ENCODE measurements at places on chromosomes 11 and 22.

GRCh38 chr11:109033627-109034338 is 368.9 kb downstream of the DDX10 start:
- no peak for DNase-seq

DNA sequence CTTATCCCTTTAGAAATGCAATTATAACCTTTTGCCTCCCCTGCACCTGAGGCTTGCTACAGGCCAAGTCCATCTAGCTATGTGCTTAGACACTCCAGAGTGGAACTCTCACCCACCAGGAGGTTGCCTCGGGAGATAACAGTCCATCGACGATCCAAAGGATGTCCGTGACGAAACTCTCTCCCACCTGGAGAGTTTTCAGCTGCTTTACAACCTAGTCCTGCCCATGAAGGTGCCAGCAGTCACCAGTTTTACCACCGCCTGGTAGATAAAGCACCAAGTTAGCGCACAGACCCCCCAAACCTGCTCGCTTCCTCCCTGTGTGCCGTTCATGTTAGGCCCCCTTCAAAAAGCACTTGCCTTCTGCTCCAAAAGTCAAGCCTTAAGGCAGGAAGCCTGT is 53.1 kb upstream of the SHISAL1 start:
- DNase-seq: no peak

- no peak for DNase-seq
Observed at GRCh38 chr11:120096369-120097191, 41.3 kb downstream of the TRIM29 start.

DNA sequence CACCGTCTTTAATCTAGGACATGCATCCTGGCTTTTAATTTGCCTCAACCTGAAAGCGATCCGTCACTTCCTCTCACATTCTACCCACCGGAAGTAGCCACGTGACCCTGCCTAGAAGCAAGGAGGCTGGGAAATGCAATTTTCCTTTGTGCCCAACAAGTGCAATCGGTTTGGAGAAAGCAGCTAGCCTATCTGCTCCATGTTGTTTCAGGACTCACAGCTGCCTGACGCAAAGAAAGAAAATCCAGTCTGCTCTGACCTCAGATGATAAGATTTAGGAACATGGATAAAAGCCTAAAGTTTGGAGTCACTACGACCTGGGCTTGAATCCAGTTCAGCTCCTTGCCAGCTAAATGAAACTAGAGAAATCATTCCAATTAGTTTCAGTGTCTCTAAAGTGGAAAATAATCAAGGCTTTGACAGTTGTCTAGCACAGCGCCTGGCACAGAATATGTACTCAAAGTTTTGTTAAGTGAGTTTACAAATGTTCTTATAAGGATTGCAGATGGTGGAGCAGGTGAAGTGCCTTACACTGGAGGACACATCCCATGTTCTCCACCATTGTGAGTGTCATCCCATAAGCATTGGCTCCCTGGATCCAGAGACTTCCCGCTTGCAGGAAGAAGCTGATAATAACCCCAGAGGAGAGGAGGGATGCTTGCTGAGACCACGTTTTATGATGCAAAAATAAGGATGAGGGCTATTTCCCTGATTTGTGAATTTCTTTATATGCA is 553.7 kb downstream of the MN1 start:
- DNase-seq: no peak

GRCh38 chr22:44363980-44364750 is 51.4 kb upstream of the SHISAL1 start:
- no peak for DNase-seq

- no peak for DNase-seq
Observed at GRCh38 chr22:42901790-42902508, 44.9 kb upstream of the ARFGAP3 start.

DNA sequence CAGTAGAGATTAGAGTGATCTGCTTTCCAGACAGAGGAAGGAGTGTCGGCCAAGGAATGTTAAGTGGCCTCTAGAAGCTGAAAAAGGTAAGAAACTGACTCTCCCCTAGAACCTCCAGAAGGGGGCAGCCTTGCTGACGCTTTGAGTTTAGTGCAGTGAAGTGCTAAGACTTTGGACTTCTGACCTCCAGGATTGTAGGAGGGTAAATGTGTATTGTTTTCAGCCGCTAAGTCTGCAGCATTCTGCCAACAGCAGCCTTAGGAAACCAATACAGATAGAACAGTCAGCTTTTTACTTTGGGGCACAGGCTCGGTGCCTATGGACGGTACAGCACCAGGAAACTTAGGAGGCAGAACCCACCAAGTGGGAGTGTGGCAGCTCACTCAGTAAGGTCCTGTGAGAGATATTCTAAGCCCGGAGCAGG is 3.6 kb upstream of the TBC1D22A start:
- DNase-seq: no peak

GRCh38 chr11:134913391-134913790 is 501.3 kb upstream of the B3GAT1 start:
- no peak for DNase-seq

GRCh38 chr11:2513441-2513840 is 68.6 kb downstream of the KCNQ1 start:
- no peak for DNase-seq

GRCh38 chr11:71169313-71169712 is 83.1 kb downstream of the SHANK2 start:
- DNase-seq: no peak

DNA sequence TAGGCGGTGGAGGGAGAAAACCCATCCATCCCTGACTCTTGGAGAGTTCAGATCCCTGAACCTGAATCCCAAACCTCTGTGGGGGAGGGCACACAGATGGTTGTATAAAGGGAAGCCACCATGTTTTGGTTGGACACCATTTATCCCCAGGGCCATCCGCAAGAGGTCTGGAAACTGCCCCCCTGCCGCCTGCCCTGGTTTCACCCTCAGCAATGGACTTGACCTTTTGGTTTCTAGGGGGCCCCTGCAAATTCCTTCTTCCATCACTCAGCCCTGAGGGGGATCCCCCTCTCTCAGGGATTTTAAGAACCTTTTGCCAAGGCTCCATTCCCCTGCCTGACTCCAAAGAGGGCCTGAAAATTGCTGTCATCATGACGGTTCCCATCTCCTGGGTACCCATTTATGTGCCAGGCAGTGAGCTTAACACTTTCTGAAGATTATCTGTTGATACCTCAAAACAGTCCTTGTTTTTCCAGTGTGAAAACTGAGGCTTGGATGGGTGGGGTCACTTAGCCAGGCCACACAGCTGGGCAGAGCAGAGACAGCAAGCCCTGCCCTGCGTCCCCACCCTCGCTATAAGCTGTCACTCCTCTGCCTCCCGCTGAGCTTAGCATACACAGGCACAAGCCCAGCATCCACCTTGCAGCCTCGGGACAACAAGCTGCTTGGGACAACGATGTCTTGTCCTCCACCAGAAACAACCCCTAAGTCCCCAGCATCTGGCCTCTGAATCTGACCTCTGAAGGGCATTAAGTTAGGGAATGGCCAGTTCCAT is 33.2 kb upstream of the CRYBB3 start:
- DNase-seq: no peak

- no peak for DNase-seq
Observed at GRCh38 chr11:46577058-46577457, 16.8 kb downstream of the AMBRA1 start.

- no peak for DNase-seq
Observed at GRCh38 chr22:25482868-25483639, 81.4 kb upstream of the GRK3 start.

- no peak for DNase-seq
Observed at GRCh38 chr22:46113110-46113909, 37.0 kb upstream of the PPARA start.

DNA sequence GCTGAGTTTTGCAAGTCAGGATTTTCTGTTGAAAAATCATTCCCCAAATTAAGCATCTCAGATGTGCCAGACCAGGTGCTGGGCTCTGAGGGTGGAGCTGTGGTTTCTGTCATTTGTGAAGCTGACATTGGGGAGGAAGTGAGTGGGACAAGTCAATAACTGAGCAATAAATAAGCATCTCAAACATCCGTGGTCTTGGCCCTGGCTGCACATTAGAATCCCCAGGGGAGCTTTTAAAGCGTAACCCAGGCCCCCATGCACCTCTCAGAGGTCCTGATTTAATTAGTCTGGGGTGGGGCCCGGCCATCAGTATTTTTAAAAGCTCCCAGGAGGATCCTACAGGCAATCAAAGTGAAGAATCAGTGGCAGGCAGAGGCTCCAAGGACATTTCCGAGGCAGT is 420.0 kb downstream of the MN1 start:
- no peak for DNase-seq

DNA sequence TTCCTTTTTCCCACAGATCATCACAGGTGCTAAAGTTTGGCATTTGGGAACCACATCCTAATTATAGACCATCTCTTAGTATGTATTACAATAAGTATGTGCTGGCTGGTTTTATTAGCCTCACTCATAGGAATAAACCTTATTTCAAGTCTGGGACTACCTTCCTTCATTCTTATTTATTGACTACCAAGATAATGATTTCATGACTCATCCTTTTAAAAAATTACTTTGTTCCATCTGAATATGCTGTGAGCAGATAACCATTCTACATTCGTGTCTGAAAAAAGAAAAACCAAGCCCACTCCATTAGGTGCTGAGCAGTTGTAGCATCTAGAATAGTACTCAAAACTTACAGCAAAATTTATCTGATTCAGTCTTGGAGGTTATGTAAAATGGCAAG is 12.3 kb downstream of the TNRC6B start:
- no peak for DNase-seq

- no peak for DNase-seq
Observed at GRCh38 chr11:23644443-23644842, 784.2 kb upstream of the CCDC179 start.

DNA sequence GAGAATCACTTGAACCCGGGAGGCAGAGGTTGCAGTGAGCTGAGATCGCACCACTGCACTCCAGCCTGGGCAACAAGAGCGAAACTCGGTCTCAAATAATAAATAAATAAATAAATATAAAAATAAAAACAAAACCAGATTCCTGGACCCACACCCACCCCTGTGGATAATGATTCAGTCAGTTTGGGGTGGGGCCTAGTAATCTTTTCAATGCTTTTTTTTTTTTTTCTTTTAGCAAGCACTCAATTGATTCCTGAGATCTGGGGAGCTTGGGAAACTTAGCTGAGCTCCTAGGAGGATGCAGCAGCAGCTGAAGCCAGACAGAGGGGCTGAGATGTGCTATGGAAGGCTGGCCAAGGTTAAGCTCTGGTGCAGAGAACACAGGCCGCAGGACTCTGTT is 4.6 kb upstream of the PC start:
- no peak for DNase-seq

DNA sequence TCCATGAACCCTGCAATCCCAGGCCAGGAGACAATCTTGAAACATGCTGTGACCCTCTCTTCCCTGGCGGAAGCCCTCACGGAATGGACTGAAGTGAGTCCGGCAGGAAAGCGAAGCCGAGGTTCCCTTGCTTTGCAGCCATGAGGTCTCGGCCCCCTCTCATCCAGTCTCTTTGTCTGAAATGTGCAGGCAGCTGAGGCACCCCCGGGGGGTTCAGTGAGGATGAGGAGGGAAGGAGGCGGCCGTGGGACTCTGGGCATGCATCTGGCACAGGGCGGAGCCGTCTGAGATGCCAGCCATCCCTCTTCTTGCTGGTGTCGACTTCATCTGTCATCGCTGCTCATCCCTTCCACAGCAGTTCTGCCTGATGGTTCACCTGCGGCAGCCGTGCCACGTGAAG is 1485.7 kb downstream of the BRD1 start:
- no peak for DNase-seq

GRCh38 chr11:57197762-57198161 is 16.0 kb downstream of the LRRC55 start:
- DNase-seq: no peak

DNA sequence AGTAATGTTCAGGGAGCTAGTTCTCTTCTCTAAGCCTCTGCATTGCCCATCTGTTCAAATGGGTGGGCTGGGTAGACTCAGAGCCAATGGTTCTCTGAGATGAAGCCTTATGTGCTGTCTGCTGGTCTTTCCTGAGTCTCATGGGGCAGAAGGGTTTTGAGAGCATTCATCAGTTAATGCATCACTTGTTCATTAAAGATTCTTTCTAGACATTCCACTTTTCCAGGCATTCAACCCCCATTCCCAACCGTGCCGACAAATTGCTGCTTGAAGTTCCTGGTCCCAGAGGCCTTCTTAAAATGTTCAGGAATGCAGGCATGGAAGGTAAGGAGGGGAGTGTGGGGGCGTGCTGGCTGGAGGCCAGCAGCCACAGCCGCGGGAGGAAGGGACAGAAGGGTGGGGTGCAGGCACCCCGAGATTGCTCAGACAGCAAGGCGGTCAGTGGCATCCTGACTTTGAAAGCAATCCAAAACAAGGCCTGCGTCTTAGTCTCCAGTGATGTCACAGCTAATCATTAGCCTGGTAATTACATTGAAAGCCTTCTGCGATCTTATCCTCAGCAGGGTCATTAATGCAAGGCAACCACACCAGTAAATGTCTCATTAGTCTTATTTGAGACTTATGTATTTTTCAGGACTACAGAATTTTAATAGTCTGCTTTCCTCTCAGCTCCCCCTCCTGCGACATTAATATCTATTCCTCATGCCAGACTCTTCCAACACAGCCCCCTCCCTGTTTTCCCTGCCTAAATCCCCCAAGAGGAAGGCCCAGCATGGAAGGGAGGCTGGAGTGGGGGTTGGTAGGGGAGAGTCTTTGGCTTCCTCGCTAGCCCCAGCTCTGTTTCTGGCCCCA is 328.8 kb downstream of the MIAT start:
- DNase-seq: no peak

GRCh38 chr22:35593891-35594470 is 23.1 kb downstream of the MB start:
- no peak for DNase-seq

GRCh38 chr11:71787098-71787823 is 45.7 kb upstream of the DEFB108B start:
- DNase-seq: peak; percentile 92

DNA sequence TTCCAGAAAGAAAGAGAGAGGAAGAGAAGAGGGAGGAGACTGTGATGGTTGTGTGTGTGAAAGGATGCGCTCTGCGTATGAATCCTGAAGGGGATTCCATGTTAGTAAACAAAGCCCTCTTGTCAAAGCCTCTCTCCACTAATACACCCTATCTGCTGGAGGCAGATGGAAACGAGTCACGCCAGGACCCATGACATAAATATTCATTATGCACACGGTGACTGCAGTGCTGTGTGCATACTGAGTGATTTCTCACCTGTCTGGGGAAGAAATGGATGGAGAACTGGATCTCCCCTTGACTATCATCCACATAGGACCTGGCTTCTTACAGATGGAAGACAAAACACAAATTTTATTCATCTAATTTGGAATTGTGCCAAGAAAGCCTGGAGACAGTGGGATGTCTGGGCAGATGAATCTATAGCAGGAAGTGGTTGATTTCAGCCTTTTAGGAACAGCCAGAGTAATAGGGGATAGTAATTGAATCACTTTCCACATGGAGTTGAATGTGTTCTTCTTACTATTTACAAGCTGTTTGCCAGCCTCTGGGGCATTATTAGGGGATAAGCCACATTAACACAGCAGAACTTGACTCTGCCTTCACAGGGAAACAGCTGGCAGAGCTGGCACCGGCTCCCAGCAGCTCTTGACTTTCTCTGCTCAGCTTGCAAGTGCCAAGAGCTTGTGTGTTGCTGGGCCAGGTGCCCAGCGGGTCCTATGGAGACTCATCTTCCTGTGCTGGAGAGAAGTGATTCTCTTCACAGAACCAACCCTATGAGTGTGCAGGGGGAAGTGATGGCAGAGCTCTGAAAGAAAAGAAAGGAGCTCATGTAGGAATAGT is 9.0 kb downstream of the MTNR1B start:
- DNase-seq: no peak

- DNase-seq: no peak
Observed at GRCh38 chr11:10302744-10303557, 1.9 kb upstream of the ADM start.
